Activated CD8-positive, alpha-beta T cell treated with anti-CD3 and anti-CD28 coated beads for 36 hours (primary cell): ENCODE measurements at places on chromosomes 7 and 10. TPM values are rescaled to one million over a fixed set of nuclear protein-coding genes. Genes with fewer than 3 reads are reported as not detected.
A peak's percentile ranks its signal among the peaks of the same experiment; 100 is the strongest.

PNLIP gene
- total RNA-seq: not detected

DNA sequence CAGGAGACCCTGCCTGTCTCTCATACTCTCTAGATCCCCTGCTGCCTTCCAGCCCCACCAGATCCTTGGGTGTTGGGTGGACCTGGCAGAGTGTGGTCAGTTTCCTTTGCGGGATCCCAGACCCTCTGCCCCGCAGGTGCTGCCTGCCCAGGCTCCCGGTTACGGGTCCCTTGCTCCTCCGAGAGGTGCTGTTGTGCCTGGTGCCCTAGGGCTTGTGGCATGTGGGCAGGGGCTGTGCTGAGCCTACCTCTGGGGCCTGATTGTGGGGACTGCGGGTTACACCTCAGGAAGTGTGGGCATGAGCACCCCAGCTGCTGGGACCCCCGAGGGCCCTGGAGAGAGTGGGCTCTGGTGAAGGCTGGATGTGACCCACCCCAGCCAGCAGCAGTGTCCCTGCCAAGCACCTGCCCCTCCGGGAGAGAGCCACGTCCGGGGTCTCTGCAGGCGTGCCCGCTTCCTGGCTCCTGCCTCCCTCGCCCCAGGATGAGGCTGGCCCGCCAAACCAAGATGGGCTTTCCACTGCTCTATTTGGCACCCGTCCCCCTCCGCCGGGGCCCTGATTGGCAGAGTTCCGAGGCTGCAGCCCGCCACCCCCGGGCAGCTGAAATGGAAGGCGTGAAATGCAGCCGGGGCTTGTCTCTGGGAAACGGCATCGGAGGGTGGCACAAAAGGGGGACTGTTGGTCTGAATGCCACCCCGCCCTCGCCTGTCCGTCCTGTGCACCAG, 17.0 kb downstream of the CLIP2 start:
- H3K36me3 ChIP-seq: no peaks in the 10 kb centered on the region
- peak overlapping the region; percentile 37 for H3K4me3 ChIP-seq
- no peak overlapping the region for H3K27ac ChIP-seq
- DNase-seq: peak; percentile 26

IDE gene
- 33.2 TPM for total RNA-seq

- H3K27ac ChIP-seq: peak overlapping the region; percentile 2
- no peak overlapping the region for H3K4me3 ChIP-seq
- H3K36me3 ChIP-seq: peaks cover 89% of the 10 kb centered on the region
- no peaks in the 10 kb centered on the region for H3K27me3 ChIP-seq
- peaks cover 36% of the 10 kb centered on the region for H3K4me1 ChIP-seq
- DNase-seq: no peak
Observed at GRCh38 chr10:100359030-100359432, 12.0 kb downstream of the SCD start.

GRCh38 chr10:128296253-128297007, 170.2 kb upstream of the MKI67 start:
- H3K27me3 ChIP-seq: no peaks in the 10 kb centered on the region
- no peak overlapping the region for H3K27ac ChIP-seq
- H3K4me1 ChIP-seq: no peaks in the 10 kb centered on the region

- DNase-seq: no peak
- no peaks in the 10 kb centered on the region for H3K4me1 ChIP-seq
- no peaks in the 10 kb centered on the region for H3K36me3 ChIP-seq
Observed at GRCh38 chr7:8271960-8272359, 10.0 kb upstream of the ICA1 start.

GRCh38 chr10:95260397-95260881, 30.4 kb downstream of the PDLIM1 start:
- no peak for DNase-seq
- H3K27me3 ChIP-seq: no peaks in the 10 kb centered on the region
- no peaks in the 10 kb centered on the region for H3K36me3 ChIP-seq
- H3K4me3 ChIP-seq: no peak overlapping the region

GRCh38 chr10:120715171-120715570, 136.0 kb upstream of the WDR11 start:
- no peak overlapping the region for H3K4me3 ChIP-seq
- H3K36me3 ChIP-seq: no peaks in the 10 kb centered on the region
- H3K27me3 ChIP-seq: no peaks in the 10 kb centered on the region
- H3K4me1 ChIP-seq: peaks cover 4% of the 10 kb centered on the region

DNA sequence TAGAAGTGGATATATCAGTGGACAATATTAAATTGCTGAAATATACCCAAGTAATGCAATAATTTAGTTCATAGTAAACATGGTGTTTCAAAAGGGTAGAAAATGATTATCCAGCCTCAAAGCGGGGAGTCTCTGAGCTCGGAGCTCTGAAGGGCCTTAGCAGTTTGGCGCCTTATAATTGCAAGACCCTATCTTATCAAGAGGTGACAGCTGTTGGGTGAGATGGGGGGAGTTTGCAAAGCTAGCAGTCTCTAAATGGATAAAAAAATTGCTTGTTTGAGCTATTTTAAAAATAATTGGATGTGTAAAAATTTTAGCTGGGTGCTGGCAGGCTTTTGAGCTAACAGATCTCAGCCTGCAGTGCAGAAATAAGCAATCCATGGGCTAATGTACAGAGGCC, 219.2 kb downstream of the CCSER2 start:
- H3K27me3 ChIP-seq: peaks cover 13% of the 10 kb centered on the region
- DNase-seq: no peak
- H3K4me3 ChIP-seq: no peak overlapping the region

DNA sequence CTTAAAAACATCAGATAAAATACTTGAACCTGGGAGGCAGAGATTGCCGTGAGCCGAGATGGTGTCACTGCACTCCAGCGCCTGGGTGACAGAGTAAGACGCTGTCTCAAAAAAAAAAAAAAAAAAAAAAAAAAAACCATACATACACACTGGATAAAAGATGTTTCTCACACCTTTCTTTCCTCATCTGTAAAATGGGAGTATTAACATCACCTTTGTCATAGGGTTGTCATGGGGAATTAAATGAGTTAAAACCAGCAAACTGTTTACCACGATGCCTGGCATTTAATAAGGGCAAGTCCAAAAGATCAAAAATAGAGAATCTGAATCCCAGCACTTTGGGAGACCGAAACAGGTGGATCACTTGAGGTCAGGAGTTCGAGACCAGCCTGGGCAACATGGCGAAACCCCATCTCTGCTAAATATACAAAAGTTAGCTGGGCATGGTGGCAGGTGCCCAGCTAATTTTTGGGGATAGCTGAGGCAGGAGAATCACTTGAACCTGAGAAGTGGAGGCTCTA, 12.9 kb downstream of the LRRC20 start:
- H3K27ac ChIP-seq: no peak overlapping the region
- H3K4me1 ChIP-seq: peaks cover 3% of the 10 kb centered on the region
- H3K4me3 ChIP-seq: no peak overlapping the region

GRCh38 chr7:94897541-94897940, 9.9 kb upstream of the PPP1R9A start:
- H3K27ac ChIP-seq: no peak overlapping the region
- no peaks in the 10 kb centered on the region for H3K4me1 ChIP-seq
- H3K36me3 ChIP-seq: no peaks in the 10 kb centered on the region
- no peak for DNase-seq
